Stimulated activated CD4-positive, alpha-beta T cell treated with anti-CD3 and anti-CD28 coated beads, Interleukin-12 subunit alpha, Interleukin-12 subunit beta, amount 100 ng/mL, for 4 hours (primary cell): ENCODE measurements at places on chromosomes 2 and 18.

GRCh38 chr2:27741673-27742072, 29.8 kb upstream of the MRPL33 start:
- no peak for DNase-seq

GRCh38 chr2:38446418-38446817, 69.3 kb upstream of the ATL2 start:
- no peak for DNase-seq

- DNase-seq: no peak
Observed at GRCh38 chr2:99918389-99918788, 224.0 kb downstream of the AFF3 start.

DNA sequence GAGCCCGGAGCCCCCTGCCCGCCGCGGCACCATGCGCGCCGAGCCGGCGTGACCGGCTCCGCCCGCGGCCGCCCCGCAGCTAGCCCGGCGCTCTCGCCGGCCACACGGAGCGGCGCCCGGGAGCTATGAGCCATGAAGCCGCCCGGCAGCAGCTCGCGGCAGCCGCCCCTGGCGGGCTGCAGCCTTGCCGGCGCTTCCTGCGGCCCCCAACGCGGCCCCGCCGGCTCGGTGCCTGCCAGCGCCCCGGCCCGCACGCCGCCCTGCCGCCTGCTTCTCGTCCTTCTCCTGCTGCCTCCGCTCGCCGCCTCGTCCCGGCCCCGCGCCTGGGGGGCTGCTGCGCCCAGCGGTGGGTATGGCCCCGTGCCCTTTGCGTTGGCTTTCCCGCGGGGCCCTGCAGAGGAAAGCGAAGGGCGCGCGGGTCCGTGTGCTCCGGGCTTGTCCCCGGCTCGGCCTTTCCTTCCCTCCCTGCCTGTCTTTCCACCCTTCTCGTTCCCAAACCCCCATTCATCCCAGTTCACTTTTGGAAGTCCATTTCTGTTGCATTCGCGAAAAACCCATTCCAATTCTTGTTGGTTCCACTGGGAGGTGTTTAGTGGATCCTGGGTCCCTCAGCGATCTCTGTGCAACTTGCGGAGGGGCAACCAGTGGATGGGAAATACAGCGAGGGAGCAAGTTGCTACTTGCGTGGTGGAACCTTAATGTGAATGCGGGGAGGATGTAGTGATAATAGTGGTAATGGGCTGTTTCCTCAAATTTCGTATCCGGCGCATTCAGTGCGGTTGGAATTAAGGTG, 599 bp downstream of the ADAM23 start:
- DNase-seq: peak; percentile 1

GRCh38 chr2:5782103-5782502, 89.9 kb downstream of the SOX11 start:
- no peak for DNase-seq

DNA sequence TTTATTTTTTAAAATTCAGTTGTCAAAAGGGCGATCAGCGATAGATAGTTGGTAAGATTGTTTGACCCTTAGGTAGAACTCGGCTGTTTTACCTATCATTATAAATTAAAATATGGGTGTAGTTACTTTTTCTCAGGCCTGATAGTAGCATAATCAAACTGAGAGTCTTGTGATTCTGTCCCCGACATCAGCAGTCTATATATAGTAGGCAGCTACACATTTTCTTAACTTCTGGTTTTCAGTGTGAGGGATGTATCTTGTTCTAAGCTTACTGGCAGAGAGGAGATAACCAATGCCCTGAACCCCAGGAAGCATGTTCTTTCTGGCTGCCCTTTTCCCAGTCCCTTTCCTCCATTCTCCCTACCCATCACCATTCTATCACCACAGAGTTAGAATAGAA, 56.6 kb downstream of the XRCC5 start:
- no peak for DNase-seq

- DNase-seq: no peak
Observed at GRCh38 chr2:125853626-125854025, 802.3 kb upstream of the GYPC start.

DNA sequence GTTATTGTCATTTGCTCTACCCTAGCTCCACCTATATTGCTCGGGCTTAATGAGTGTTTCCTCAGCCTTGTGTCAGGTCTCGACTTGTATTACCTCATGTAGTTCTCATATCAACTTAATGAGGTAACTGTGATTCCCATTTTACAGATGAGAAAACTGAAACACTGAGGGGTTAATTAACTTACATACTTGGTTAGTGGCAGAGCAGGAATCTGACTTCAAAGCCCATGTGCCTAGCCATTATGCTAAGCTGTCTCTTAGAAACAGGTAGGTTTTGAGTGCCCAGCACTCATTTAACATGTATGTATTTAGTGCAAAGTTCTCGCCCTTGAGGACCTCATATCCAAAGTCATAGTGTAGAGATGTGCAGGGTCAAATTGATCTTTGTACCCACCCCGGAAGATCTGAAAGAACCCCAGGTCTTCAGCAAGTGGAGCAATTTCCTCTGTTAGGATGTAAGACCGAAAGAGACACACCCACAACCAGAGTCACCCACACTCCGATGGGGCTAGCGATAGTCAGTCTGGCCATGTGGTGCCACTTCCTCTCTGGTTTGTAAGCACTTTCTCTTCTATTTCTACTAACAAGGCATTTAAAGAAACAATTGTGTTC, 121.0 kb upstream of the SLC39A10 start:
- DNase-seq: peak; percentile 39

- DNase-seq: no peak
Observed at GRCh38 chr2:106932644-106933043, 46.7 kb upstream of the ST6GAL2 start.

DNA sequence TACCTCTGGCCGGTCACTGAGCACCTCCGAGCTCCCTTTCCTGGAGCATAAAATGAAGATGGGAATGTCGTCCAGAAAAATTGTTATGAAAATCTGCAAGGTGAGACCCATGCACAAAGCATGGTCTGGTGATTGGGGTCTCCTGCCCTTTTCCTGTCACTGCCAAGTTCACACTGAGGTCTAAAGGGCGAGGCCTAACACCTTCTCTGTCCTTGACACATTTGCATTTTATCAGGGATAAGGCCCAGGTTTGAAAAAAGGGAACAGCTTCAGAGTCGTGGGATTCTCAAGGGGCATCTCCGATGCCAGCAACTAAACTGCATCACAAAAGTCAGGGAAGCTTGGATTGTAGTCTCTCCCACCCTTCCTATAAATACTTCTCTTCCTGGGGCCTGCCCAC, 24.7 kb downstream of the GNAL start:
- no peak for DNase-seq

GRCh38 chr18:990197-990596, 85.5 kb downstream of the ADCYAP1 start:
- DNase-seq: no peak

GRCh38 chr2:159518321-159519005, 97.9 kb downstream of the BAZ2B start:
- no peak for DNase-seq

DNA sequence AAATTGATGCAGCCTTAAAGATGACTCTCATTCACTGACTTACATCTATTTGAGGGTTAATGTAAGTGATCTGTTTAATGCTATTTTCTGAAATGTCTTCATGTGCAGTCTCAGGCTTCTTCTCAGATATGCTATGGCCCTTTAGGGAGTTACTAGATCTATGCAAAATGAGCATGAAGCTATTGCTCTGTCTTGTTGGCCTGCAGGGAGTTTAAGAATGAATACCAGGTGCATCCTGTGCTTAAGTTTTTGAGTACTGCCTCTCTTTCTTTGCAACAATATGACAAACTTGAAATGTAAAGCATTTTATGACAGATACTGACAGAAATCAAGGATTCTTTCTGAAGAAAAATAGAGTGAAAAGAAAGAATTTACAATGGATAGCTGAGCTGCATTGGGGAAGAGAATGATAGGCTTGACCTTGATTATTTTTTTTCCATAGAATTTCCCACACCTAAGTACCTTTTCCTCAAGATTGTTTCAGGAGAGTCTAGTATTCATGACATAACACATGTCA, 1058.3 kb upstream of the TMEFF2 start:
- DNase-seq: no peak

DNA sequence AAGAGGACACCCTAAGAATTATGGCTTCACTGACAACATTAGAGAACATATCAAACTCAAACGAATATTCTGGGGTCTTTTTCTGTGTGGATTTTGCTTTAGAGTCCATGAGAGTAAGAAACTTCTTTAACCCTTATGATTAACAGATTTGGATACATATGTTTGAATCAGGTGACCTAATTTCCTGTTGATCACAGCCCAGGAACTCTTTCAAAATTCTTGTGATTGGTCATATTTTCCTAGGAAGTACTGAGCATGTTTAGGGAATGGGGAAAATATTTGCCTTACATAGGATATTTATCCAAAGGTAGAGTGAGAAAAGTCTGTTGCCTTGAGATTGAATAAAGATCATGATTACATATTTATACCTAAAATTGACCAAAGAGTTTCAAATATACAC, 160.0 kb downstream of the KCNH7 start:
- DNase-seq: no peak

- DNase-seq: no peak
Observed at GRCh38 chr18:63878925-63879324, 8.6 kb upstream of the SERPINB2 start.

- no peak for DNase-seq
Observed at GRCh38 chr18:6683112-6683876, 46.2 kb upstream of the ARHGAP28 start.

GRCh38 chr2:159460227-159460626, 156.1 kb downstream of the BAZ2B start:
- DNase-seq: no peak

DNA sequence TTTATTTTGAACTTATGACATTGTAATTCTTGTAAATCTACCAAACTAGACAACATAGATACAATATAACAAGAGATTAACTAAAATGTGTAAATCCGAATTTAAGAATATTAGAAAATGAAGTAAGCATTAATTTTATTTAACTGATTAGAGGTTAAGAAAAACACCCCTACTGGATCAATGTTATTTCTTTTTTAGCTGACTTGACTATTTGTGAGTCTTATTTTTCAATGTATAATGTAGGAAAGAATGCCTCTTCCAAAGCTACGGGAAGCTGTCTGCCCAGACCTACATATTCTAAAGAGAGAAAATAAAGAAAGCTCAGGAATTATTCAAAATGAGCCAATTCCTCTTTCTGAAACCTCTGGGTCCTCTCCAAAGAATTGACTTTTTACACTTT, 490.8 kb upstream of the CDH7 start:
- DNase-seq: no peak
